ENCODE measurements at places on chromosomes 1 and 21.

GRCh38 chr1:116911188-116911553, 1.5 kb downstream of the PTGFRN start:
- no peak for DNase-seq

- DNase-seq, result no peak
Measured at GRCh38 chr1:234687011-234687410, 77.0 kb upstream of the IRF2BP2 start.

DNA sequence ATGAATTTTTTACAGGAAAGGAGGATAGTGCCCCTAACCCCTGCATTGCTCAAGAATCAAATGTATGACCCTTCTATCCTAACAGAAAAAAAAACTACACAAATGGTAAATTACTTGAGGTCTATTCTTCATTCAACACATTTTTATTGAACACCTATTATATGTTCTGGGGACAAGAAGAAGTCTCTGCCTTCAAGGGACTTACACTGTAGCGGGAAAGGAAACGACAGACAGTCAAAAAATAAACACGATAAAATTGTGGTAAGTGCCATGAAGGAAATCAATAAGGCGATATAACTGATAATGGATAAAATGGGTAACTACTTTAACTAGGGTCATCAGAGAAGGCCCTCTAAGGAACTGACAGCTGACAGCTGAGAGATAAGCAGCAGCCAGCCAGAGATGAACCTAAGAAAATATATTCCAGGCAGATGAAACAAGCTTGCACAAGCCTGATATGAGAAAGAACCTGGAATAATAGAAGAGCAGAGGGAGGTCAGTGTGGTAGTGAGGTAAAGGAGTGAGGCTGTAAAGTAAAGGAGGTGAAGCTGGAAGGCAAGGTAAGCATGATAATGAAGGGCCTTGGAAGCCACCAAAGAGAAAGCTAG, 66.4 kb downstream of the PHTF1 start:
- no peak for DNase-seq

- DNase-seq, result no peak
Measured at GRCh38 chr1:14363707-14364413, 234.6 kb upstream of the KAZN start.

GRCh38 chr21:39775816-39776215, 30.8 kb downstream of the IGSF5 start:
- DNase-seq, result no peak

- DNase-seq, result peak; percentile 51
Measured at GRCh38 chr1:25562101-25562927, 18.9 kb downstream of the LDLRAP1 start.

DNA sequence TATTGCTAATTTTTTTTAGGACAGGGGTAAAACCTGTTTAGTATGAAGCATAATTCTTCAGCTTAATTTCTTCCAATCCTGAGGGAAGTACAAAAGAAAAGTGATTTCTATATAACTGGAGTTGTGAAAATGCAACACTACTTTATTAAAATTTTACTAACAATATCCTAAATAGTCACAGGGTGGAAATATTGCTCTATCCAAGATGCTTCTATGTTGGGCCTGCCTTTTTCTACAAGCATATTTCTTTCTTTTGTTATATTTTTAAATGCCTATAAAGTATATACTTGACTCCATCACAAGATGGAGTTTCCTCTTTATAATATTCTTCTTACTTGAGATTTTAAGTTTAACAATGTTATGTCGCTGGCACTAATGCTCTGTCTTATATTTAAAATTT, 37.9 kb downstream of the DTL start:
- DNase-seq, result no peak

Data from stimulated activated CD8-positive, alpha-beta memory T cell treated with anti-CD3 and anti-CD28 coated beads, Interleukin-7, amount 100 ng/mL, for 1 hour (primary cell).